Fibroblast of the conjunctiva (primary cell): ENCODE measurements at places on chromosomes 6 and 20.

DNA sequence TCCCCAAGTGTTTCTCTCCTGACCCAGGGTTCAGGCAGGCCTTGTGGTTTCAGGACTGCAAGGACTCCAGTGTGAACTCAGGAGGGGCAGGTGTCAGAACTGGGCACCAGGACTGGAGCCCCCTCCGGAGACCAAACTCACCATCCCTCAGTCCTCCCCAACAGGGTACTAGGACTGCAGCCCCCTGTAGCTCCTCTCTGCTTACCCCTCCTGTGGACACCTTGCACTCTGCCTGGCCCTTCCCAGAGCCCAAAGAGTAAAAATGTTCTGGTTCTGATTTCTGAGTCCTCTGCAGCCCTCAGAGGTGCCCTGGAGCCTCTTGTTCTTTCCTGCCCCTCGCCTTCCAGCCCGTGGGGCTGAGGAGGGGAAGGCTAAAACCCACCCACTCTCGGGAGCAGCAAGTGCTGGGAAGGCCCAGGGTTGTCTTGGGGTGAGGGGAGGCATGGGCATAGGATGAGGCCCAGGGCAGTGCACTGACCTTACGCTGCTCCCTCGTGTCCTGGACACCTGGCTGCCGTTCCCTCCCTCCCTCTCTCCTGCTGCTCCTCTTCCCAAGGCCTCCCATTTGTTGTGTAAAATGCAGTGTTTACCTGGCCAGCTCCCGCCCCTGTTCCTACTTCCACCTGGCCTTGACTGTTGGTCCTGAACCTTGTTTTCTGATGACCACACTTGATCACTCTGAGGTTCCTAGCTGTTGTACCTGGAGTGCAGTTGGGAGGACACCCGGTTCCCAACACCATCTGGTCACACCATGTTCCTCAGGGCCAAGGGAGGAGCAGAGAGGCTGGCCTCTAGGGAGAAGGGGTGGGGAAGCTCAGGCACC lies 9.9 kb downstream of the CNPY3 start:
- DNase-seq, result no peak

GRCh38 chr6:111724039-111724438 lies 118.4 kb upstream of the TRAF3IP2 start:
- no peak for DNase-seq

- DNase-seq, result no peak
These were observed 276.4 kb downstream of the PRL start for GRCh38 chr6:22020299-22021003.

GRCh38 chr6:22632581-22633145 lies 63.3 kb downstream of the HDGFL1 start:
- no peak for DNase-seq

GRCh38 chr6:116210750-116211425 lies 43.0 kb downstream of the TSPYL4 start:
- DNase-seq, result no peak

DNA sequence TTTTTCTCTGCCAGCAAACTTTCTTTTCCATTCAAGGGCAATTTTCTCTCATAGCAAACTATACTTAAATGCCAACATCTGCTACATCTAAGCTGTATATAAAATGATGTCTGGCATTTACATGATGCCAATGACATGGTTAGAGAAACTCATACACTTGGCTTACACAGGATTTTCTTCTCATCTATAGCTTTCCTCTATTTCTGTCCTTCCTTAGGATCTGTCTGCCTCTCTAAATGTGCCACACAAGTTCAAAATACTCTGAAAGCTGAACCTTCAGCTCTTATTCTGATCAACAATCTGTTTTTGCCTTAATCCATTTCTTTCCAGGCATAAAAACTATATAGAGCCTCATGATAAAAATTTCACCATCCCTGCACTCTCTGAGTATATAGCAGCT lies 290.9 kb upstream of the RNF217 start:
- no peak for DNase-seq

DNA sequence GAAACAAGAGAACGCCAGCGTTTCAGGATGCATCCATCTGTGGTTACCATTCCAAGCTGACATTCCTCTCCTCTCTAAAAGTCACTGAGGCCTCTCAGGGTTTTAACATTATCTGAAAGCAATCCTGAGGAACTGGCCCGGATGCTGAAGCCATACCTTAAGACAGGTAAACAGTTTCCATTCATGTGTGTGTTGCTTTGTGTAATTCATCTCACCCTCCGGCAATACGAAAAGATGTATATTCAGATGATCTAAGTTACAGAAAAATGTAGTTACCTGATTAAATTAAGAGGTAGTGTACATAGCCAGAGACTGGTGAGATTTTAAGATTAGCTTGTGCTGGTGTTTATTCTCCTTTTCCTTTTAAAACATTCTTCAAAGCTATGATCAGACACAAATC lies 68.4 kb upstream of the BACH2 start:
- no peak for DNase-seq

GRCh38 chr6:77361018-77361417 lies 102.3 kb downstream of the HTR1B start:
- no peak for DNase-seq

- no peak for DNase-seq
These were observed 114.6 kb downstream of the DLL1 start for GRCh38 chr6:170176136-170176897.

DNA sequence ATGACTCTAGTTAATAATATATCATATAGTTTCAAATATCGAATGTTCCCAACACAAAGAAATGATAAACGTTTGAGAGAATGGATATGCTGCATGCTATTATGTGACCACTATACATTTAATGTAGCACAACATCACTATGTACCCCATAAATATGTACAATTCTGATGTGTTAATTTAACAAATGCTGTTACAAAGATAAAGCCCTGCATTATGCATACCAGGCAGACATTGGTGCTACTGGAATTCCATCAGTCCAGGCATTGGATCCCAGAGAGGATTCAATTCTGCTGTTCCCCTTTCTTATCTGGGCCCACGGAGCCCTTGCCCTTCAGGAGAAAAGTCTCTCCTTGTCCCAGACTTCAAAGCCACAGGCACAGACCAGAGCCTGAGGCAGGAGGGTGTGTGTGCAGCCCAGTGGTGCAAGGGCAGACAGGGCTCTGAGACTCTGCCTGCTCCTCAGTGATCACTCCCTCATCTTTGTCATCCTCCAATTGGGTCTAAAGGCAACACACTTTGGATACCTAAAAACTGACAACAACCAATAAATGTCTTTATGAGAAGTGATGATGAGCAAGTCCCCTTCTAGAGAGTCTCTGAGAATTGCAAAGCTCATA lies 45.2 kb downstream of the PSMG4 start:
- no peak for DNase-seq

DNA sequence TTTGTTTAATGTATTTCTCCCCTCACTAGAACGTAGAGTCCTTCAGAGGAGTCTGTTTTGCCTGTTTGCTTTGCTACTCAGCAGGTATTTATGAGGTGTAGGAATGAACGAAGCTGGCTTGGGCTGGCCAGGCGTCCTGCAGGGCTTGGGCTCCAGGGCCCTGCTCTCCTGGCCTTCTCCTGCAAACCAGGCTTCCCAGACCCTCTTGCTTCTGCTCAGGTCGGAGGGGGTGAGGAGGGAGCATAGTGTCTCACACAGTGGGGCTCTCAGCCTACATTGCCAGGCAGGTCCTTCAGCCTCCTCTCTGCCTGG lies 24.6 kb upstream of the MLN start:
- DNase-seq, result no peak

DNA sequence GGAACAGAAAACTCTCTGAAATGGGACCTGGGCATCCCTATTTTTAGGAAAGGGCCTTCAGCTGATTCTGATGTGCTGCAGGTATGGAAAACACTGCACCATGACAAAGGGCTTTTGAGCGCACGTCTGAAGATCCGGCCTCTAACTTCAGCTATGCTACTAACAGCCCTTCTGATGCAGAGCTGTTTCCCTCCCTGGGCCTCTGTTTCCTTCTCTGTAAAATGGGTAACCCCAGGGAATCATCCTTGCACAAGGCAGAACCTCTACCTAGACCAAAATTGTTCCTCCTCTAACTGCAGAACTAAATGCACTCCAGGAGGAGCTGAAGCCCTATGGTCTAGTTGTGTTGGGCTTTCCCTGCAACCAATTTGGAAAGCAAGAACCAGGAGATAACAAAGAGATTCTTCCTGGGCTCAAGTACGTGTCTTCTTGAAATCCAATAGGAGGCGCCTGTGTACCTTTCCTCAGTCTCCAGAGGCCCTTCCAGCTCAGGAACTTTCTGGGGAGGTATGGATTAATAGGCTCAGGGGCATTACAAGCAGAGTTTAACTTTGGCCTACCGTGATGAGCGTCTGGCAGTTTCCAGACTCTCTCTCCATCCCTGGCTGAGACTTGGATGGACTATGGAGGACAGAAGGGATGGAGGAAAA lies 5.9 kb downstream of the GPX5 start:
- DNase-seq, result no peak

GRCh38 chr6:2877960-2878359 lies 25.1 kb downstream of the SERPINB9 start:
- DNase-seq, result no peak

DNA sequence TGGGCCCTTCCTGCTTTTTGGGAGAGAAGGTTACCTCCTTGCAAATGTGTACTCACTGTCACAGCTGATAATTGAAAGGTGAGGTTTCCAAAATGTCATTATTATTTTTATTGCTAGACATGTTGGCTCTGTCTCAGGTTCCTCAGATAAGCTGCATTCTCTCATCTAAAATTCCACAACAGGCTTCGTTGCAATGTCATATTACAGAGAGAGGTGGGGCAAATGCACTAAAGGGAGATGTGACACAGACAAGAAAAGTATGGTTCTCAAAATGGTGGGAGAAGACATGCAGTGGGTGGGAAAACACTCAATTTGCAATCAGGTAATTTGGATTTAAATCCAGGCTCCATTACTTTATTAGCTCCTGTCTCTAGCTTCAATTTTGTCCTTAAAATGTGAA lies 256.4 kb upstream of the POU3F2 start:
- DNase-seq, result no peak

- DNase-seq, result no peak
These were observed at the start of gene TRIM10 for GRCh38 chr6:30160785-30161531. Gene TRIM10, minus strand, starts transcription at chr6:30161211. Its CDS starts 353 bp downstream, at chr6:30160858.

GRCh38 chr6:148776321-148777308 lies 29.8 kb downstream of the UST start:
- peak; percentile 38 for DNase-seq

DNA sequence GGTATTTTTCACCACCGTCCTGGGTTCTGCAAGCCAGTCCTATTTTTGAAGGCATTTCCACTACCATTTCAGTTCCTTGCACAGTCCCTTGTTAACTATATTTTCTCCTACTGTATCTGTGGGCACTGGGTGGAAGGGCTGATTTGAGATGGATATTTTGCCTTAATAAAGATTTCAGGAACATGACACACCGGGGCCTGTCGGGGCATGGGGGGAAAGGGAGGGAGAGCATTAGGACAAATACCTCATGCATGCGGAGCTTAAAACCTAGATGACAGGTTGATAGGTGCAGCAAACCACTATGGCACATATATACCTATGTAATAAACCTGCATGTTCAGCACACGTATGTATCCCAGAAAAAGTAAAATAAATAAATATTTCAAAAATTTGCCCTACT lies 22.4 kb downstream of the STK38 start:
- no peak for DNase-seq

DNA sequence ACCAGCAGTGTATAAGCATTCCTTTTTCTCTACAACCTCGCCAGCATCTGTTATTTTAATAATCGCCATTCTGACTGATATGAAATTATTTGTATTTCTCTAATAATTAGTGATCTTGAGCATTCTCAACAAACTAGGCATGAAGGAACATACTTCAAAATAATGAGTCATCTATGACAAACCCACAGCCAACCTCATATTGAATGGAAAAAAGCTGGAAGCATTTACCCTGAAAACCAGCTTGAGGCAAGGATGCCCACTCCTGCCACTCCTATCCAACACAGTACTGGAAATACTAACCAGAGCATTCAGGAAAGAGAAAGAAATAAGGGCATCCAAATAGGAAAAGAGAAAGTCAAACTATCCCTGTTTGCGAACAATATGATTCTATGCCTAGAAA lies 390.6 kb upstream of the ID4 start:
- DNase-seq, result no peak

- DNase-seq, result no peak
These were observed 4.6 kb downstream of the SDC4 start for GRCh38 chr20:45343532-45344167.

GRCh38 chr6:135686784-135687301 lies 164.7 kb upstream of the PDE7B start:
- DNase-seq, result peak; percentile 51

DNA sequence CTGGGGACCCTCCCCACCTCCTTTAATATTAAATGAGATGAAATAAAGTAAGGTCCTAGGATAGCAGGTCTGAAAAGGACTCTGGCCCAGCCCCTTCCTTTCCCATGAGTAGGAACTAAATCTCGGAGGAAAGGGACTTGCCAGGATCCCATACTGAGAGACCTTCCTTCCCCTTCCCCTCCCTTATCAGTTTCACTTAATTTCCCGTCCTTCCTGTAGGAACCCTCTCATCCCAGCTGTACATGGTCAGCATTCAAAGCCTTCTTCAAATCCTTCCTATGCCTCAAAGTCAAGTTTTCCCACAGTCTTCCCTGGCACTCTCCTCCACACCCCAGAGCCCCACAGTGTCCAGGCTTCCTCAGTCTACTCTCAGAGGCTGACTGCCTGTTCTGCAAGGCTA lies 71.3 kb upstream of the MYL9 start:
- no peak for DNase-seq

GRCh38 chr6:119119989-119120388 lies 41.5 kb upstream of the FAM184A start:
- peak; percentile 85 for DNase-seq

- DNase-seq, result no peak
These were observed 257.7 kb upstream of the NT5E start for GRCh38 chr6:85192186-85192585.

DNA sequence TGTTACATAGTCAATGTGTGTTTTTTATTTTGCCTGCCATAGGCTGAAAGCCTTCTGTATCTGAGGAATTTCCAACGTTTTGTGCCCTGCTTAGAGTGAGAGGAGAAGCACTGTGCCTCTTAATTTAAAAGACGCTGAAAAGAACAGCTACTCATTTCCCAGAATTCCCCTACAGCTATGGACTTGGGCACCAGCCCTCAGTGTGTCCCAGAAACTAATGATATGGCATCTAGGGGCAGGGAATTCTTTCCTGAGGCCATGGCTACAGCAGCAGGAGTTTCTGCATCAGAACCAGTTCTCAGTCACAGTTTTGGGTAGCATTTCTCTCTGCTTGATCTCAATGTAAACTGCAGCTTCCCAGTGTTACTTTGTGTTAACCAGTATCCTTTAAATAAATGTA lies 20.2 kb downstream of the OPN5 start:
- DNase-seq, result no peak

GRCh38 chr6:20629509-20629908 lies 95.3 kb downstream of the CDKAL1 start:
- no peak for DNase-seq

DNA sequence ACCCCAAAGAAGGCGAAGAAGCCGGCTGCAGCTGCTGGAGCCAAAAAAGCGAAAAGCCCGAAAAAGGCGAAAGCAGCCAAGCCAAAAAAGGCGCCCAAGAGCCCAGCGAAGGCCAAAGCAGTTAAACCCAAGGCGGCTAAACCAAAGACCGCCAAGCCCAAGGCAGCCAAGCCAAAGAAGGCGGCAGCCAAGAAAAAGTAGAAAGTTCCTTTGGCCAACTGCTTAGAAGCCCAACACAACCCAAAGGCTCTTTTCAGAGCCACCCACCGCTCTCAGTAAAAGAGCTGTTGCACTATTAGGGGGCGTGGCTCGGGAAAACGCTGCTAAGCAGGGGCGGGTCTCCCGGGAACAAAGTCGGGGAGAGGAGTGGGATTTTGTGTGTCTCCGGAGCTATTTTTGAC lies 69.6 kb downstream of the HFE start:
- DNase-seq, result no peak
